DMS153 (cell line): ENCODE measurements at places on chromosomes 4 and X.

DNA sequence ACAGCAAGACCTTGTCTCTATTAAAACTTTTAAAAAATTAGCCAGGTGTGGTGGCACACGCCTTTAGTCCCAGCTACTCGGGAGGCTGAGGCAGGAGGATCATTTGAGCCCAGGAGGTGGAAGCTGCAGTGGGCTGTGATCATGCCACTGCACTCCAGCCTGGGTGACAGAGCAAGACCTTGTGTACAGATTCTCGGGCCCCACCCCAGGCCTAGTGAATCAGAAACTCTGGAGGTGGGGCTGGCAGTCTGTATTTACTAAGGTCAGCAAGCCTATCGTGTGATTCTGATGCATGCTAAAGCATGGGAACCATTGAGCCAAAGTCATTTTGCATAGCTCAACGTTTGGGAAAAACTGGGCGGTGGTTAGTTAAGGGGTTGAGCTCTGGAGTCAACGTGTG lies 3.5 kb downstream of the S100G start:
- no peak for DNase-seq

DNA sequence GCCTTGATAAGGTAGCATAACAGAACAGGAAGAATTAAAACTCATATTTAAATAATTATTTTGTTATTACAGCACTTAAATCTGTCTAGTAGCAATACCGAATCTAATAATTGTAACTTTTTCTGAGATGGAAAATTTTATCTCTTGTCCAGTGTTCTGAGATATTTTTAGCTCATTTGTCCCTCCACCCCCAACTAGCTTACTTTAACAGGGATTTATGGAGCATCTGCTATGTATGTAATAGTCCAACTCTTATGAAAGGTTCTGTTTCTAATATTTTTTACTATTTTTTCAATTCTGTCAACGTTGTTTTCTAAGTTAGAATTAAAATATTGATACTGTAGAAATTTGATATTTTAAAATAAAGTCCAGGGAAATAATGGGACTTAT lies 38.2 kb upstream of the NUDT6 start:
- no peak for DNase-seq

- DNase-seq, result no peak
These were observed 25.7 kb downstream of the NKX1-1 start for GRCh38 chr4:1380368-1381151.

GRCh38 chr4:10245751-10246150 lies 129.2 kb upstream of the WDR1 start:
- no peak for DNase-seq

DNA sequence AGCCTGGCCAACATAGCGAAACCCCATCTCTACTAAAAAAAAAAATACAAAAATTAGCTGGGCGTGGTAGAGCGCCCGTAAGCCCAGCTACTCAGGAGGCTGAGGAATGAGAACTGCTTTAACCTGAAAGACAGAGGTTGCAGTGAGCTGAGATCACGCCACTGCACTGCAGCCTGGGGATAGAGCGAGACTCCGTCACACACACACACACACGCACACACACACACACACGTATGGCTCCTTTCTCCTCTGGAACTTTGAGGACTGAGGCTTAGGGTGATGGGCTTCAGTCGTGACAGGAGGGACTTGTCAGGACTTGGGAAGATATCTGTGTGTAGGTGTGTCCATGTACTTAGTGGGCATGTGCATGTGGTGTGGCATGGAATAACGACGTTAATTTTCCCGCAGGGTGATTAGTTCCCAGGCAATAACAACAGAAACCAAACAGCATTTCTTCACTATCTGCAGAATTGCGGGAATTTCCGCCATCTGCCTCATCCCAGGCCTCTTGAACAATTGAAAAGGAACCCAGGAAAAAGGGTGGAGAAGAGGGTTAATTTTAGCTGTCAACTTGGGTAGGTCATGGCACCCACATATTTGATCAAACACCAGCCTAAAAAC lies 47.7 kb downstream of the RWDD4 start:
- DNase-seq, result no peak

- no peak for DNase-seq
These were observed 29.7 kb upstream of the SLC25A4 start for GRCh38 chr4:185113340-185113739.

- DNase-seq, result no peak
These were observed 12.8 kb upstream of the NAT8L start for GRCh38 chr4:2046031-2046961.
